SK-N-SH treated with all-trans-retinoic acid at 6 μM for 48 hours (cell line): ENCODE measurements at places on chromosomes 12 and 14.

GRCh38 chr12:122195405-122195804 lies 8.1 kb upstream of the B3GNT4 start:
- ATAC-seq: no peak

- ATAC-seq: no peak
Measured at GRCh38 chr12:85782711-85783110, 53.5 kb downstream of the RASSF9 start.

- ATAC-seq: peak; percentile 77
Measured at GRCh38 chr12:65685514-65685913, 138.8 kb upstream of the HMGA2 start.

DNA sequence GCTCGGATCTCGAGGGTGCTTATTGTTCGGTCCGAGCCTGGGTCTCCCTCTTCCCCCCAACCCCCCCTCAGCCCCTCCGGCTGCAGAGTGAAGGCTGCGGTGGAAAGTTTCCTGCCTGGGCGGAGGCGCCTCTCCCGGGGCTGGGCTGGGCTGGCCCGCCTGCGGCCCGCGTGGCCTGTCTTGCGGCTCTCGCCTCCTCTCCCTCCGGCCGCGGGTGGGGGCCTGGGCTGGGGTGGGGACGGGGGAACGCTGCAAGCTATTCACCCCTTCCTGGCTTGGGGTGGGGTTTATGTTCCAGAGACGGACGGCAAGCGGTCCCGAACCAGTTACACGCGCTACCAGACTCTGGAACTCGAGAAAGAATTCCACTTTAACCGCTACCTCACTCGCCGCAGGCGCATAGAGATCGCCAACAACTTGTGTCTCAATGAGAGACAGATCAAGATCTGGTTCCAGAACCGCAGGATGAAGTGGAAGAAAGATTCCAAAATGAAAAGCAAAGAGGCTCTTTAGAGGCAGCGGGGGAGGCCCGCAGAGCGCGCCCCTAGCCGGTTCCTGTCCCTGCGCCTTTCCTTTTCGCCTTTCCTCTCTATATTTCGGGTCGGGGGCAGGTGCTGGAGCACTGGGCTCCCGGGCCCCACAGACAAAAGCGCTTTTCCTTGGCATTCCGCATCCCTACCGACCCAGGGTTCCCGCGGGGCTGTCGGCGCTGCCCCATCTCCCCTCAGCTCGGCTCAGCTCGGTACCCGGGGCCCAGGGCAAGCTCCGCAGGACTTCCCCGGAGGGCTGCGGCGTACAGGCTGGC lies 1.3 kb downstream of the HOXC5 start:
- peak; percentile 60 for ATAC-seq

DNA sequence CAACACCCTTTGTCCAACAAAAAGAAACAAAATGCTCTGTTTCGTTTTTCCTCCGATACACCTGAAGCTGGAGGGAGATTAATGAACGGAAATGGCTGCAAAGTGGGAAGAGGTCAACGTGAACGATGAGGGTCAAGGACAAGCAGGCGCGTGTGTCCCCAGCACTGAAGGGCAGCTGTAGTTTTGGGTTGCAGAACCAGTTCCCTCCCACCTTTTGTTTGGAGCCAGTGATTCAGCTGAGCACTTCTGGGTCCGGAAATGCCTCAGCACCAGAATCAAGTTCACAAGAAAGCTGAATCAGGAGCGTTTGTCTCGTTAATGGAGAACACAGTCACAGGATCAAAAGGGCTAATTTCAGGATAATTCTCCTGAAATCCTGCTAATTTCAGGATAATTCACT lies 51.1 kb upstream of the PWP1 start:
- no peak for ATAC-seq

DNA sequence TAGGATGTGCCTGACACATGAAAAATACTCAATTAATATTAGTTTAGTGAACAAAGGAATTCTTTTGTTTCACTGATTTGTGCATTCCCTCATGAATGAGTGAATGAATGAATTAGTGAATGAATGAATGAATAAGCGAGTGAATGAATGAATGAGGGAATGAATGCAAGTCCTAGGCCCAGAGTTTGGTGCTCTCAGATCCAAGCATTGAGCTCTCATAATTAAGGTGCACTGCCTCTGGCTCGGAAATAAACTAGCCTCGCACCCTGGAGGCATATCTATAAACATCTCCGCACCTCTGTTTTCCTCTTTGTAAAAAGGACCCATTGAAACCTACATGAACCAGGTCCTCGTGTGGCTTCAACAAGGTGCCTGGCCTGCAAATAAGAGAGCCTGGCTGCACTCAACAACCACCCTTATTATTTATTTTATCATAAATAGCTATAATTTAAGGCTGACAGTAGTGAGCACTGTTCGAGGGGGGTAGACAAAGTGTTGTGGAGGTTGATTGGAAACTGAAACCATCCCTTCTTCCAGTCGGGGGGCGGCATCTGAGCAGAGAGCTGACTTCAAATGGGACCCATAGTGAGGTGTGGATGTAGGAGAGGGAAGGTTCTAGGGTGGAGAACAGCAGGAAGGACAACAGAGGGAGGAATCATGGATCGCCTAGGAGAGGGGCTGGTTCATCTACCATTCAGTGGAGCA lies 316.8 kb downstream of the BCL11B start:
- no peak for ATAC-seq

GRCh38 chr14:104923640-104924420 lies 849 bp upstream of the PLD4 start:
- ATAC-seq: no peak

DNA sequence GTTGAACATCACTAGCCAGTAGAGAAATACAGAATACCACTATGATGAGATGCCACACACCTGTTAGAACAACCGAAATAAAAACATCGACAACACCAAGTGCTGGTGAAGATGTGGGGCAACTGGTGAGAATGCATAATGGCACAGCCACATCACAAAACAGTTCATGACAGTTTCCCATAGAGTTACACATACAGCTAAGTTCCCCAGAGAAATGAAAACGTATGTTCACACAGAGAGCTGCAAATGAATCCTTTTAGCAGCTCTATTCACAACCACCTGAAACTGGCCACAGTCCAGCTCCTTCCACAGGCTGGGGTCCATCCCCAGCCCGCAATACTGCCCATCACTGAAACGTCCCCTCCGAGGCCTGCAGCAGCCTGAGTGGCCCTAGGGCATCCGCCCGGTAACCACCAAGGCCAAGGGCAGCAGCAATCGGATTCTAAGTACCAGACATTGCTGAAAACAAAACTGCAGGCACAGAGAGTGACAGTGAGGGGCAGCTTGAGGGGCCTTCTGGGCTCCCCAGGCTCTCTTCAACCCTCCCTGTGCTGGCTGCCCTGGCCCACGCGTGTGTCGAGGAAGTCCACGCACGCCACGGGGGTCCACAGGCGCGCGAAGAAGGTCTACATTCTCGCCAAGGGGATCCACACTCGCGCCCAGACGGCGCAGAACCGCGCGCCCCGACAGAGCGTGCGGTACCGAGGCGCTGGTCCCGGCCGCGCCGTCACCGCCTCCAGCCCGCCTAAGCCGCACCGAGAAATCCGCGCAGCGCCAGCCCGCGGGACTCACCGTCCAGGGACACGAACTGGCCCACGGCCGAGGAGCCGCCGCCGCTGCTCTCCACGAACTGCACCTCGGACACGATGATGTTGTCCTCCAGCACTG lies 903 bp downstream of the BRF1 start:
- peak; percentile 17 for ATAC-seq

- no peak for ATAC-seq
Measured at GRCh38 chr12:42278128-42278510, 40.1 kb upstream of the YAF2 start.

GRCh38 chr14:88424573-88424972 lies 39.1 kb downstream of the SPATA7 start:
- peak; percentile 73 for ATAC-seq

GRCh38 chr14:74502236-74503019 lies 8.9 kb downstream of the ISCA2 start:
- ATAC-seq: peak; percentile 67

DNA sequence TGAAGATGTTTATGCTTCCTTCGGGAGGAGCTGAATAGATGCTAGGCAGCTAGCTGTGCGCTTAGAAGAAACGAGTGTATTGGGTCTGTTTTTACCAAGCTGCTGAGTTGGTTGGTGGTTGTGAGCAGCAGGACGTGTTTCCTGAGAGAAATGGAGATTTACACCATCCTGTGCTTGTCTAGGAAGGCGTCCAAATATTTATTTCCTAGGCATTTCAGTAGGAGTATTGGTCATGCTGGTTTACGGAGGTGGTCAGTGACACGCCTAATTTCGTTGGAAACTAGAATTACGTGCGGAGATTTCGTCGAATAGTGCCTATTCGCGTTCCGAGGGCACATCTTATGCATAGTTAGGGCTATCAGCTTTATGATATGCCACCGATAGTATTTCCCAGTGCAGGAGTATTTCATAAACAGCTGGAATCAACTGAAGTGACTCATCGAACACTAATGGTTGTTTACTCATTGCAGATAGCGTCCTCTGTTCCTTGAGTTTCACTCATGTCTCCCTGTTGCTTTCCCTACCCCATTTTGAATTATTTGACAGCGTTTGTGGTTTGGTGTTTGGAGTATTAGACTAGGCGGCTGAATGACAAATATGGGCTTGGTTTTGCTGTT lies 780 bp downstream of the TBC1D15 start:
- peak; percentile 49 for ATAC-seq

DNA sequence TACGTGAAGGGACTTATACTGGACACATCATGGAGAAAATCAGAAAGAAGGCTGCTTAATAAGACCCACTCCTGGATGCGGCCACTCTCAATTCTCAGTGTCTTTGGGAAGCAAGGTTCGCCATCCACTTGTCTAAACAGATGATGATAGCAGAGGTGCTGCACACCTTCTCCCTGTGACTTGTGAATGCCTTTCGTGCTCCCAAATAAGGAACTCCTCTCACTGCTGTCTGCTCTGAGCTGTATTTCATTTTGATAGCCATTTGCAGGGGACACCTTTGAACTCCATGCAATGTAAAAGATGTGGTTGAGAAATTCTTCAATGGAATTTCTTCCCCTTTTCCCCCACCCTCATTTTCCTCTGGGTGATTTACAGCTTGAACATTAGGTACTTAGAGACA lies 11.6 kb downstream of the RMST start:
- ATAC-seq: no peak

GRCh38 chr12:47561746-47562145 lies 144.1 kb downstream of the RPAP3 start:
- no peak for ATAC-seq

DNA sequence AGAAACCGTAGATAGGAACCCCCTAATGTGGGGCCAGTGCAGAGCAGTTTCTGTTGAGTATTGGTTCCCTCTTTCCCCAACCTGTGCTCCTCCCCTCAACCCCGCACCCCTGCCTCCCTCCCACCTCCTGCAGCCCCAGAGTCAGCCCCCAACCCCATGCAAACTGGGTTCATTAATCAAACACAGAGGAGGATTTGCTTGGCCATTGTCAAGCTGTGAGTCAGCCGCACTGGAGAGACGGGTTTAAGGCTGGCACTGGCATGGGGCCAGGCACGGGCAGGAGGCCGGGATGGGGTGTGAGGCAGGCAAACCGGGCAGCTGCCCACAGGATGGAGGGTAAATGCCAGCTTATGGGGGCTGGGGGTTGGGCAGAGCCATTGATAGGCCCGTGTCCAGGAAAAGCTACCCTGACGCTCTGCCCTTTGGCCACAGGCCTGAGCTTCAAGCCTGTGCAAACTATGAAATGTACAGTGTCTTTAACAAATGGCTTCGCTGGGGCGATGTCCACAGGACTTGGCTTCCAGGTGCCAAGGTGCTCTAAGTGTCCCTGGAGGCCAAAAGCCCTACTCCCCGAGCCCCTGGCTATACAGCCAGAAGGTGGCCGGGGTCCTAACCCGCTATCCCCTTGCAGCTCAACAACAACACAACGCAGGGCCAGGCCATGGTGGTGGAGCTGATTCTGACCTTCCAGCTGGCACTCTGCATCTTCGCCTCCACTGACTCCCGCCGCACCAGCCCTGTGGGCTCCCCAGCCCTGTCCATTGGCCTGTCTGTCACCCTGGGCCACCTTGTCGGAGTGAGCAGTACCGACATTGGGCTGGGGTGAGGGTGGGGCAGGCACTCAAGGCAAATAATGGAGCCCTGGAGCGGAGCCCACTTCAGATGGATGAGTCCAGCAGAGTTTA lies 1.4 kb downstream of the AQP5 start:
- ATAC-seq: peak; percentile 55

DNA sequence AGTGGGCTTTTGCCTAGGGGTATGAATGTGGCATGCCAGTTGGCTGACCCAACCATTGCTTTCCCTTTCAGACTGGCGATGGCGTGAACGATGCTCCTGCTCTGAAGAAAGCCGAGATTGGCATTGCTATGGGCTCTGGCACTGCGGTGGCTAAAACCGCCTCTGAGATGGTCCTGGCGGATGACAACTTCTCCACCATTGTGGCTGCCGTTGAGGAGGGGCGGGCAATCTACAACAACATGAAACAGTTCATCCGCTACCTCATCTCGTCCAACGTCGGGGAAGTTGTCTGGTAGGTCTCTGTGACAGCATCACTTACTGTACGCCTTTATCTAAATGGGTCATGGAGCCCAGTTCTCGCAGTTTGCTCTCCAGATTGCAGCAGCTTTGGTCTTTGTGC lies 61.1 kb downstream of the ATP2A2 start:
- ATAC-seq: no peak

DNA sequence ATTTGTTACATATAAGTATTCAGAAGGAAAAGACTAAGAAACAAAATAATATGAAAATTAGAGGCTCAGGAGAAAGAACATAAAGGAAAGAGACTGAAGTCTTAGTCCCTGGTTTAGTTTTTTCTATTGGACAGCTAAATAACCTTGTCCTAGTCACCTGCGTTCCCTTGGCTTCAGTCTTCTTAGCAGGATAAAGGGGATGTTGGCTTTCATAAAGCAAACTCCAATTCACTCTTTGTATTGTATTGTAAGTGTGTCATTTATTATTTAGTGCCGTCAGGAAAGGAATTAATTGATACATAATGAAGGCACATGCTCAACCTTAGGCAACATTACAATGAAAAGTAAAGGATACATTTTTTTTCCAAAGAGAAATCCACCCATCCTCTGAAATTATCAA lies 190.3 kb upstream of the PPFIA2 start:
- ATAC-seq: no peak

GRCh38 chr12:61797266-61797665 lies 462.9 kb upstream of the USP15 start:
- no peak for ATAC-seq

- ATAC-seq: no peak
Measured at GRCh38 chr14:31781578-31781977, 220.4 kb downstream of the NUBPL start.

DNA sequence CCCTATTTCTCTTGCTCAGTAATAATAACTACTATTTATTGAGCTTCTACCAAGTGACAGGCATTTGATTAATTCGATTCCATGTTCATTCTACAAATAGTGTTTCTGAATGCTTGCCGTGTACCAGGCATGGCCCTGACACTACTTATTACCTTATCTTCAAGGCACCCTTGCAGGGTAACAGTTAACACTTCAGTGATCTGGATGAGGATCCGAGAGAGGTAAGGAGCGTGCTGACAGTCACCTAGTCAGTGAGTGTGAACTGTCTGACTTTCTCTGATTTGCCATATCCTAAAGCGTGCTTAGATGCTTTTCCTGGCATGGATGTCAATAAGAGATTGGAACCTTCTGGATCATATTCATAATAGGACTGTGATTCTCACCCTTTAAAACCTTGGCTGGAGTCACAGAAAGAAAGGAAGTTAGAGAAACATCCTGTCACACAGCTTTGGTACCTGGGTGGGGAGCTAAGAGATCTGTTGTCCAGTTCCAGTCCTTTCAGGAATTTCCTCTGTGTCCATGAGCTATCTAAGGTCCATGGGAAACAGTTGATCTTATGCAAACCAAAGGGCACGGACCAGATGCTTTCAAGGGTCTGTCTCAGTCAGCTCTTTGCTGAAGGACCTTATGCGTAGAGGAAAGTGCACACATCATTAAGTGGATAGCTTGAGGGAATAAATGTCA lies 54.8 kb downstream of the PPFIBP1 start:
- no peak for ATAC-seq
